Mesothelial cell of epicardium (in vitro differentiated cells): ENCODE measurements at places on chromosomes 7 and 10. TPM values are rescaled to one million over a fixed set of nuclear protein-coding genes. Genes with fewer than 3 reads are reported as not detected.

Gene MDFIC
- 25.2 to 25.7 TPM (median 25.6 TPM) in 3 replicates for total RNA-seq

DNA sequence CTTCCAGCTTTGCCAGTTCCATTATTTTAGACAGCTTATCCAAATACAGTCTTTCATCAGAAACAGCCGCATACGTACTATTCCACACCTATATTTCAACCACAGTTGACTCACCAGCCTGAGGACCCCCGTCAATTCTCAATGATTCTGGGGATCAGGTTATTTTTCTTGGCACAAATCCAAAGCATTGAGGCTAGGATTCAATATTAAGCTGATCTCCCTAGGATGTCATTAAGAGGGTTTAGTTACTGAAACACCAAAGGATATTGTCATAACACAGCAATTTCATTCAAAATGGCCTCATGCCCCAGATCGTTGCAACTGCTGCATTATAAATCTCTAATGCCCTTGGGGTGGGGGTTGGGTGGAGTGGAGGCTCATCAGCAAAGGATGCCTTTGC is 214.6 kb downstream of the PTEN start:
- H3K27me3 ChIP-seq = no peaks in the 10 kb centered on the region
- DNase-seq = no peak
- H3K4me1 ChIP-seq = peaks cover 30% of the 10 kb centered on the region
- H3K27ac ChIP-seq = no peak overlapping the region

DNA sequence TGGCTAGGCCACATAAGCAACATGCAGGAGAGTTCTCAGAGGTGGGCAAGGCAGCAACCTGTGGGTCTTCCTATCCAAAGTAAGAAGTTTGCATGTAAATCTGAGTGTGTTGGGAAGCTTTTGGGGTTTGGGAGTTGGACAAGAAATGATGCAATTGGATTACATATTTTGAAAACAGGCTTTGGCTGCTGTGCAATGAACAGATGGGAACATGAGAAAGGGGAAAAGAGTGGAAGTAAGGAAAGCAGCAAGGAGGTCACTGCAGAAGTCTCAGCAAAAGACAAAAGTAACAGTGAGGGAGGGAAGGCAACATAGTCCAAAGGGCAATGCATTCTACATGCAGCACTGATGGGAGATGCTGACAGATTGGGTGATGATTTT is 61.1 kb upstream of the C10orf90 start:
- H3K4me1 ChIP-seq = no peaks in the 10 kb centered on the region
- peaks cover 23% of the 10 kb centered on the region for H3K27me3 ChIP-seq
- no peaks in the 10 kb centered on the region for H3K36me3 ChIP-seq

GRCh38 chr7:42227541-42227935 is 9.5 kb downstream of the GLI3 start:
- H3K4me1 ChIP-seq = peaks cover 77% of the 10 kb centered on the region
- H3K4me3 ChIP-seq = peak overlapping the region; percentile 53
- peak overlapping the region; percentile 71 for H3K27ac ChIP-seq
- no peaks in the 10 kb centered on the region for H3K27me3 ChIP-seq

DNA sequence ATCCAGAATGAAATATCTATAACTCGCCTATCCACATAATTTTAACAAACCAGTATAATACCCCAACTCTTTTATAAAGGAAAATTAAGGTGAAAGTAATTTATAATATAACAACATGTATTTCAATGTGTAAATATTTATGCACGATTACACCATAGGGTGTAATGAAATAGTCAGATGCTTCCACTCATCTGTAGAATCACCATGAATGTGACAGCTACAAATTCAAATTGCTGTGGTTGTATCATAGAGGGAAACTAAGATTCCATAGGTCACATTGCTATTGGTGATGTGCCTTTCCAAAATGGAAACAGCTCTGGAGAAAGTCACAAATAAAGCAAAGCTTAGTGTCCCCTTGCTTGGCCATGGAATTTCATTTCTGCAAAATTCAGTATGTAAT is 95.7 kb downstream of the CPED1 start:
- no peak overlapping the region for H3K27ac ChIP-seq
- no peak overlapping the region for H3K4me3 ChIP-seq
- no peaks in the 10 kb centered on the region for H3K36me3 ChIP-seq
- H3K27me3 ChIP-seq = no peaks in the 10 kb centered on the region
- DNase-seq = no peak
